ENCODE measurements at places on chromosomes 6 and 20.

DNA sequence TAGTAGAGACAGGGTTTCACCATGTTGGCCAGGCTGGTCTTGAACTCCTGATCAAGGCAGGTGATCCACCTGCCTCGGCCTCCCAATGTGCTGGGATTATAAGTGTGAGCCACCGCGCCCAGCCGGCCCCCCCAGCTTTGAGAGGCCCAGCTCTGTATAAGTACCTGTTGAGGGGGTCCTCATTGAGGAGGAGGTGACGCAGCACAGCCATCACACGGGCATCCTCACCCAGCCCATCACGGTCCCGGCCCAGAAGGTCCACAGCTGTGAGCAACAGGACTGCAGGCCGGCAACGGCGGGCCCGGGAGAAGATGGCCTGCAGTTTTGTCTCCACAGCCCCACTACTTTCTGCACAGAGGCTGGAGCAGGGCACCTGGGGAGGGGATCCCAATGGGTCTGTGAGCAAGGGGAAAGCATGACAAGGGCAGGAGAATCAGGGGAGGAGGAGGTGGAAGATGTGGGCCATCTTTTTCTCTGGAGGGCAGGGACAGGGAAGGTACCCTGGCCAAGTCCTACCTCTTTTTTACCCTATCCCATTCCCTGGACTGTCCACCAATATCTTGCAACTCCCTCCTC, 7.7 kb downstream of the GNMT start:
- DNase-seq = no peak

DNA sequence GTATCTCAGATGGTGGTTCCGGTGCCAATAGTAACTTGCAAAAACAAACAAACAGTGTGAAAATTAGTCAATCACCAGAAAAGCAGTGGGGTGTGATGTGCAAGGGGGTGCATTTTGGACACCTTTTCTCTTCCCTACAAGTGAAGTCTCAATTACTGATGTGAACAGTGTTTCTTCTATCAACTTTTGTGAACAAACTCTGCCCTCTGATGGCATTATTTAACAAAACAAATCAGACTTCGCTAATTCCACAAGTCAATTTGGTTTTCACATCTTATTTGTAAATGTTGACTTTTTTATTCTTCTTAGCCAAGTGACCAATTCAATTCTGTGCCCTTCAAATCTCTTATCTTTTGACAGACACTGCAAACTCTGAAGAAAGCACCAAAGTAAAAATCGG, 212.2 kb downstream of the UST start:
- DNase-seq = no peak

DNA sequence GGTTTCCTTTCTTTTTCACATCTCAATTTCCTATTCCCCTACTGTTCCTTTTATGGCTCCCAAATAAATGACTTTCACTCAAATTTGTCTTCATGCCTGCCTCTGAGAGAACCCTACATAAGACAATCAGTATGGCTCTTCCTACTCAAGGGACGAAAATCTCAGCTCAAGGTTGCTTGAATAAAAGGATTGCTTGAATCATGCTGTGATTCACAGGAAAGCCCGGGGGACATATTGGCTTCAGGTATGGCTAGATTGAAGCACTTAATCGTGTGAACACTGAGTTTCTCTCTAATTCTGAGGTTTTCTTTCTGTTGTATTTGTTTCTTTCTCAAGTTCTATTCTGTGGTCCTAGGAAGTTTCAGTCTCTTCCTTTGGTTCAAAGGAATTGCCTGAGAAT, 140.3 kb upstream of the SULF2 start:
- DNase-seq = no peak

GRCh38 chr6:118223316-118223715, 316.3 kb downstream of the SLC35F1 start:
- DNase-seq = no peak

DNA sequence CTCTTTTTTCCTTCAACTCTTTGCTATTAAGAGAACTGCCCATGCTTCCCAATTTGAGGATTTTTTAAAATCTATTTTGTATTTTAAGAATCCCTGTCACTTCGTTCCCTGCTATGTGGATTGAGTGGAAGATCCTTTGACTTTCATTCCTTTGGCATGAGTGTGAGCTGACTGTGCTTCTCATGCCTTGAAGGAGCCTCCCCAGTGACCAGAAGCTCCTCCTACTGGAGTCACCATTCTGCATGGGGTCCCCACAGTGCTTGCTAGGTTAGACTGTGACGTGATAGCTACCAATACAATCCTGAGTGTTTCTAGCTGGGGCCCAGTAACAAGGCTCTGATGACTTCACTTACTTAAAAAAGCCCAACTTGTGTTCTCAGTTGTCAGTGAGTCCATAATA, 104.4 kb upstream of the LAMP5 start:
- DNase-seq = peak; percentile 20

DNA sequence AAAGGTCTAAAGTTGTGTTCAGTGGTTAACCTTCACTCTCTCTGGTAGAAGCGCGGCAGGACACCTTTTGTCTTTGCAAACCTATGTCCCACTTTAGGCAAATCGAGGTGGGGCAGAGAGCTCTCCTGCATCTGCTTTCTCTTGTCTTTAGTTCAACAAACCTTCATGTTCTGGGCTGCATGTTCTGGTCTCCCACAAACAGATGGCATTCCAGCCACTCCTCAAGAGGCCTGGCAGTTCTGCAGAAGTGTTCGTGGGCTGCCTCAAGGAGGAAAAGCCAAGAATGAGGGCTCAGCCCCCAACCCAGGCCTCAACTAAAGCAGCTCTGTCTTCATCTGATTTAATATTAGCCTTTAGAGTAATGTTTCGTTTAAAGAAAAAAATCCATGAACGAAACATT, 82.2 kb downstream of the SOD2 start:
- DNase-seq = no peak

DNA sequence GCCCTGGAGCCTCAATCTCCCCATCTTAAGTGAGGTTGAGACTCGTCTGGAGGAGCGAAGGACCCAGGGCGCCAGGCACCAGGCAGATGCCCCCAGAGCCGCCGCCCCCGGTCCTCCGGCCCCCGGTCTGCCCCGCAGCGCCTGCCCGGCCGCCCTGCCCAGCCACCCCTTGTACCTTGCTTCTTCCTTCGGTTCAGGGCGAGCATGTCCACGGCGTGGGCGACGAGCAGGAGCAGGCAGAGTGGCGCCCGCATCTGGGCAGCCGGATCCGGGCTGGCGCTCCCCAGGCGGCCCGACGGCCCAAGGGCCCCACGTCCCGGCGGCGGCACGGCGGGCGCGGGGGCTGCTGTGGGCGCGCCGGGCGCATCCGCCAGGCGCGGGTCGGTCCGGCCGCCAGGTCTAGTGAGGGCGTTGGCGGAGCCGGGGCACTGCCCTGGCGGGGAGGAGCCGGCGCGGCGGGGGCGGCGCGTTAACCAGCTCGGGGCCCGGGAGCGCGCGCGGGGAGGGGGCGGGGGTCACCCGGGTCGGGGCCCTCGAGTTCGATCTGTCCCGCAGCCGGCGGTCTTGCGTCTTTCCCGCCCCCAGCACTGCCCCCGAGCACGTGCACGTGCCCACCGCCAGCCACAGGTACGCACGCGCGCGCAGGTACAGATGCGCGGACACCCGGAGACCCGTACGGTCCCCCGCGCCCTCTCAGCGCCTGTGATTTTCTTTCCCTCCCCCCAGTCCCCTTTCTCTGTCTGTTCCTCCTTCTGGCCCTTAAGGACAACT, at the start of gene RSPO4:
TSS of gene RSPO4 (minus strand) at position 401 of the 771 bp plus-strand sequence. CDS start at position 254, 147 bp downstream.
- DNase-seq = peak; percentile 40

- no peak for DNase-seq
Observed at GRCh38 chr6:139777202-139777970, 402.9 kb upstream of the CITED2 start.

DNA sequence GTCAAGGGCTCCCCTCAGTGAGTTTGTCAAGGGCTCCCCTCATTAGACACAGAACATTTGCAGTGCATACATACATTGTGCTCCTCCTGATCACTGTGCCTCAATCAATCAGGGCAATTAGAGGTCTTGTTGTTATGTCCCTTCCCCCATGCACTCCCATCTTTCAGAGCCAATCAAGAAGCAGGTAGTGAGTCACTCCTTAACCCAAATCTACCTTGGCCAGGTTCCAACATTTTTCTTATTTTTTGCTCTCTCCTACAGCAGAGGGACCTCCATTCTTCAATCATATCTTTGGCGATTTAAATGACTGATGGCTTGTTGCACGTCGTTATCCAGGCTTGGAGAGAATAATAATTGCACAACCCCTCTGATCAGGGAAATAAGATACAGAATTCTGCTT, 409.9 kb upstream of the SPTLC3 start:
- DNase-seq = no peak

- DNase-seq = no peak
Observed at GRCh38 chr6:144480473-144480872, 195.3 kb downstream of the UTRN start.

DNA sequence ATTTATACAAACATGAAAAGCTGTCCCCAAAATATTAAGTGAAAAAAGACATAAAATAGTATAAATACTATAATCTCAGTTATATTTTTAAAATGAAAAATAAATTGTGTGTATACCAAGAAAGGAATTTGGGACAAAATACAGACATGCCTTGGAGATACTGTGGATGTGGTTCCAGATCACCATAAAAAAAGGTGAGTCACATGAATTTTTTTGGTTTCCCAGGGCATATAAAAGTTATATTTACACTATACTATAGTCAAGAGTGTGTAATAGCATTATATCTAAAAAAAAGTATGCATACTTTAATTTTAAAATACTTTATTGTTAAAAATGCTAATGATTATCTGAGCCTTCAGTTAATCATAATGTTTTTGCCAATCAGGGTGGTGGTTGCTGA, 17.4 kb upstream of the SDHAF4 start:
- no peak for DNase-seq

Measured in HTR-8/SVneo (cell line).